ENCODE measurements at places on chromosomes 4 and X. TPM values are rescaled to one million over a fixed set of nuclear protein-coding genes. Genes with fewer than 3 reads are reported as not detected.

- DNase-seq, result no peak
Measured at GRCh38 chr4:53476232-53477037, 99.0 kb downstream of the FIP1L1 start.

The GLRA2 gene
- 0.20 TPM for polyA plus RNA-seq

DNA sequence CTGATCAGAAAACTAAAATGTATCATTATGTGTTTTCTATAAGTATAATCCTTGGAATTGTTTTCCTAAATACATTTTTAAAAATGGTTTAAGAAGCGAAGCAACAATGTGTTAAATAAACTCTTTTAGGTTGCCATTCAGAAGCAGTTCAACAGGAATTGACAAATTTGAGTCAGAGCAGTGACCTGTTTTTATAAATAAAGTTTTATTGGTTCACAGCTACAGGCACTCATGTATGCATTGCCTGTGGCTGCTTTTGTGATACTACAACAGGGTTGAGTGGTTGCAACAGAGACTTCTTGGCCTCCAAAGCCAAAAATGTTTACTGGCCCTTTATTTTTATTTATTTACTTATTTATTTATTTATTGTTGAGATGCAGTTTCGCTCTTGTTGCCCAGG, 99.5 kb downstream of the FRMPD4 start:
- no peak for DNase-seq

DNA sequence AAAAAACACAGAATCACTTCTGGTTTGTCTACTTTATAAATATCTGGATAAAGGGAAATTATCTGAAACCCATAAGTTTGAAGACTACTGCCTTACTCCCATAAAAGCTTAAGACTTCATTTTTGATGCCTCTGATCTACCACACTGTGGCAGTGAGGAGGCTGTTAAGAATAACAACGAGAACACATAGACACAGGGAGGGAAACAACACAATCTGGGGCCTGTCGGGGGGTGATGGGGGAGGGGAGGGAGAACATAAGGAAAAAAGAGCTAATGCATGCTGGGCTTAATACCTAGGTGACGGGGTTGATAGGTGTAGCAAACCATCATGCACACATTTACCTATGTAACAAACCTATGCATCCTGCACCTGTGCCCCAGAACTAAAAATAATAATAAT, 573.7 kb downstream of the GBA3 start:
- DNase-seq, result no peak

DNA sequence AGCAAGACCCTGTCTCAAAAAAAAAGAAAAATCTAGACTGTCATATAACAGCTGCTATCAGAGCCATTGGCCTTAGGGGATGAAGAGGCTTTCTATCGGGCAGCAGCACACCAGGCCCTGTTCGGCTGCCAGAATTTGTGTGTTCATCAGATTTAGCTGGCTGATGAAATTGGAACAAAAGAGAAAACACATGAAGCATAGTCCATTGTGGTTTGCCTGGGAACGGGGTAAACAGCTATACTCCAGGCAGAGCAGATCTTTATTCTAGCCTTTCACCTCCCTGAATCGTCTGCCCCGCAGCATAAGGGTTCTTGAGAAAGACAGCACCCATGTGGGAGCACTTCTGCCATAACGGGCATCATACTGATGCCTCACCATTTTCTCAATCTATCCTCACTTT, 11.6 kb downstream of the TKTL1 start:
- DNase-seq, result no peak

GRCh38 chrX:17160975-17161374, 214.0 kb upstream of the NHS start:
- DNase-seq, result no peak

DNA sequence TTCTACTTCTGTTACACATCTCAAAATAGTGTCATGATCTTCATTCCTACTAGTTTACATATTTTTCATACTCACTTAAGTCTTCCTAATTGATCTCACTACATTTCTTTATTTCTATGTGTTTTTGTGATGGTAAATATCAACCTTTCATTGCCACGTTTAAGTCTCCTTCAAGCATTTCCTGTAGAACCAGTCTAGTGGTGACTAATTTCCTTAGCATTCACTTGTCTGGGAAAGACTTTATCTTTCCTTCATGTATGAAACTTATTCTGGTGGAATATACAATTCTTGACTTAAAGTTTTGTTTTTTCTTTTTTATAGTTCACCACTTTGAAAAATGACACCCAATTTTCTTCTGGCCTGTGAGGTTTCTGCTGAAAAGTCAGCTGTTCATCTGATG, 181.4 kb upstream of the NEIL3 start:
- DNase-seq, result no peak

DNA sequence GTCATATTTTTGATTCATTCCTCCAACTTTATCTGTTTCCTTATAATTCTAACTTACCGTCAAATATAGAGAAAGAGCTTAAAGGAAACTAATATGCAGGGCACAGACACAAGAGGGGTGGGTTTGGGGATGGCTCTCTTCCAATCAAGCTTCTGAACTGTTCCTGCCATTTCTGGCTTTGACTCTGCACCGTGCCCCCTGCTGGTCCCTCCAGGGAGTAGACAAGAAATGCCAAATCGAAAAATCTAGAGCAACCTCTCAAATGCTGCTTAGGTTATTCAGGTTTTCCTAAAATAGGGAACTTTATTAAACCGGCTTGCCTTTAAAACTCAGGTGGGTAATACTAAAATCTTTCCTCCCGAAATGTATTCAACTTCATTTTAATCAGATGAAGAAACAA, 39.8 kb upstream of the VCX3A start:
- no peak for DNase-seq
